Left kidney (tissue), 8 donors: ENCODE measurements at places on chromosomes 12 and 14. TPM values are rescaled to one million over a fixed set of nuclear protein-coding genes. Genes with fewer than 3 reads are reported as not detected.

The CDK2 gene
- polyA plus RNA-seq = 69.2 TPM

The IFT43 gene
- 48.2 TPM for polyA plus RNA-seq

The HCFC2 gene
- 22.3 TPM for polyA plus RNA-seq

The CNTN1 gene
- 35.7 TPM for polyA plus RNA-seq

The IRAK3 gene
- 4.7 TPM for polyA plus RNA-seq

GRCh38 chr12:120121766-120122293 lies 5.3 kb upstream of the RAB35 start:
- DNase-seq = no peak

DNA sequence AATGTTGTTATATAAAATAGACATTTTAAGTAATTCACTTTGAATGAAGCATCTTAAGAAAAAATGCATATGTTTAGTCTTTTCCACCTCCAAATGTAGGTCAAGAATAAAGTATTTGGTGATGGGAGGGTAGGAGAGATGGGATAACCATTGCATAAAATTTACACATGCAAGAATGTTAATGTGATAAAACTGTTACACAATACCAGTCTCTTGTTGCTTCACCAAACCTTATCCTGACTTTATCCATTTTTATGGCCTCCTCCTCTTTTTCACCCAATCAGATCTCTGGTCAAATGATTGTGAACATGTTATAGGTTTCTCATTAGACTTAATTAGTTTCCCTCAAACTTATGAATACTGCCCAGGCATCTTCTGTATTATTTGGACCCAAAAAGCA lies 994.5 kb upstream of the FLRT2 start:
- DNase-seq = no peak

GRCh38 chr14:100677554-100678468 lies 48.9 kb upstream of the DLK1 start:
- peak; percentile 79 for DNase-seq

DNA sequence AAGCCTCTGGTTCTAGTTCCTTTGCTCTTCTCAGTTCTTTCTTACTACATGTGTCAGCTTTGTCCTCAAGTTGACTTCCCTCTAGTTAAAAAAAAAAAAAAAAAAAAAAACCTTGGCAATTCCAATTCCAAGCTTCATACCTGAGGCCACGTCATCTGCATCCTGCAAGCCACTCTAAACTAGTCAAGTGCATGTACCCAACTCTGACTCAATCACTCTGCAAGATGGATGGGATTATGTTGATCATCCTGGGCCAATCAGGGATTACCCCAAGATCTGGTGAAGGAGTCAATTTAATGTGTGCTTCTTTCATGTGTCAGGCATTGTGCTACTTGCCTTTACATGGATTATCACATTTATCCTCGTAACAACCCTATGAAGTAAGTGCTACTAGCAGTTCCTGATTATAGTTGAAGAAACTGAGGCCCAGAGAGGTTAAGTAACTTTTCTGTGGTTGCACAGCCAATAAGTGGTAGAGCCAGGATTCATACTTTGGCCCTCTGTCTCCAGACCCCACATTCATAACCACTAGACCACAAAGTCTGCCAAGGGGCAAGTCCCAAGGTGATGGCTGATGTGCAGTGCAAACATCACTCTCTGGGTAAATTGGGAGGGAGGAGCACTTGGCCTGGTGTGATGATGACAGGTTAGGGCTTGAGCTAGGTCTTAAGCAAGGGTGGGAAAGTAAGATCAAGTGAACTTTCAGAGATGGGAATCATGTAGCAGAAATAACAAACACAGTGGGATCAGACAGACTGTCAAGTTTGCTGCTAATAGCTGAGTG lies 17.3 kb upstream of the CCND2 start:
- DNase-seq = no peak

GRCh38 chr14:72634691-72635616 lies 258.9 kb downstream of the DPF3 start:
- DNase-seq = no peak

- DNase-seq = no peak
Observed at GRCh38 chr12:57460468-57460784, 841 bp downstream of the GLI1 start.

- DNase-seq = no peak
Observed at GRCh38 chr14:34172173-34172451, 221.2 kb upstream of the EGLN3 start.

DNA sequence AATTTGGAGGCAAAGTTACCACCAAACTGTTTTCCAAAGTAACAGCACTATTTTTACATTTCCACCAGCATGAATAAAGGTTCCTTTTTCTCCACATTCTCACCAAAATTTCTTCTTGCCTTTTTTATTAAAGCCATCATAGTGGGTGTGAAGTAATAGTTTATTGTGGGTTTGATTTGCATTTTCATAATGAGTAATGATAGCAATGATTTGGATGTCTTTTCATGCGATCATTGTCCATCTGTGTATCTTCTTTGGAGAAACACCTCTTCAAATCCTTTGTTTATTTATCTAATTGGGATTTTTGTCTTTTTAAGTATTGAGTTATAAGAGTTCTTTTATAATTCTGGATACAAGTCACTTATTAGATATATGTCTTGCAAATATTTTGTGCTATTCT lies 172.7 kb downstream of the CNTN1 start:
- no peak for DNase-seq

- DNase-seq = no peak
Observed at GRCh38 chr12:94900496-94900895, 103.0 kb downstream of the NDUFA12 start.

- DNase-seq = no peak
Observed at GRCh38 chr12:115213538-115214016, 529.6 kb upstream of the TBX3 start.

DNA sequence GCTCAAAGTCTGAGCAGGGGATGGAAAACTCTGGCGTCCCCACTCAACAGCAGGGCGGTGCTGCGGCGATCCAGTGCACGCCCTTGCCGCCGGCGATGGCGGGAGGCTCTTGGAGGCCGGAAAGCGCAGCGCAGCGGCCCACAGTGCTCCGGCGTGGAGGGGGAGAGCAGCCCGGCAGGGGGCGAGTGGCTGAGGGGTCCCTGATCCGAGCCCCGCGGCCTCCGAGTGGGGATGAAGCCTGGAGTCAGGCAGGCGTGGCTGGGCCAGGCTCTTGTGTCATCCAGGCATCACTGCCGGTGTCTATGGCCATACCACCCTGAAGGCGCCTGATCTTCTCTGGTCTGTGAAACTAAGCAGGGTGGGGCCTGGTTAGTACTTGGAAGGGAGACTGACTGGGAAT lies 183.1 kb downstream of the ALG10 start:
- no peak for DNase-seq

DNA sequence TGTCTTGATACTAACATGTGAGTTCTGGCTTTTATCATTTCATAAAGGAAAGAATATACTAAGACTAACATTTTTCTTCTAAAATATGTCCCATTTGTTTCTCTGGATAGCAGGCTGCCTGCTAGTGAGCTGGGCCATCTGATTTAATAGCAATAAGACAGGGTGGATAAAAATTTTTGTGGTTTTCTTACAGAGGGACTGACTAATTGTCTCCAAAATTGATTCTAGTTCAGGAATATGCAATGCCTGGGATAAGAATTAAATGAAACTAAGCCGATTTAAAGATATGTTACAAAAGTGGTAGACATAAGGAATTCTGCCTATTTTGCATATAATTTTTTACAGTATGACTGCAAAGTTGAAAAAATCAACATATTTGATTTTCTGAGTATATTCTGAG lies 252.9 kb upstream of the NAV3 start:
- no peak for DNase-seq

- DNase-seq = no peak
Observed at GRCh38 chr14:76929927-76930326, 98.6 kb downstream of the IRF2BPL start.

DNA sequence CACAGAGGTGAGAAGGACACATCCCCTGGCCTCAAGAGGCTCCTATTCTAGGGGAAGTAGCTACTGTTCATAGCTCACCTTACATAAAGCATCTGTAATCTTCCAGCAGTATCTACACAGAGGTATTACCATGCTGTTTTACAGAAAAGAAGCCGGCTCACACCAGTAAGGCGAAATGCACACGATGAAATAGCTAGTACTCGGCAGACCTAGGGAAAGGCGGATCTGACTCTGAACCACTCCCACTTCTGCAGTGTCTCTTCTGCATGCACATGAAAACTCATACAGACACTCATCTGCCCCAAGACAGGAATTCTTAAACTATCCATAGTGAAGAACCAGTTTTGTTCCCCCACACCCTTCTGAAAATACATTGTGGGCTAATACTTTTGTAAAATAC lies 73.6 kb downstream of the IQSEC3 start:
- no peak for DNase-seq

DNA sequence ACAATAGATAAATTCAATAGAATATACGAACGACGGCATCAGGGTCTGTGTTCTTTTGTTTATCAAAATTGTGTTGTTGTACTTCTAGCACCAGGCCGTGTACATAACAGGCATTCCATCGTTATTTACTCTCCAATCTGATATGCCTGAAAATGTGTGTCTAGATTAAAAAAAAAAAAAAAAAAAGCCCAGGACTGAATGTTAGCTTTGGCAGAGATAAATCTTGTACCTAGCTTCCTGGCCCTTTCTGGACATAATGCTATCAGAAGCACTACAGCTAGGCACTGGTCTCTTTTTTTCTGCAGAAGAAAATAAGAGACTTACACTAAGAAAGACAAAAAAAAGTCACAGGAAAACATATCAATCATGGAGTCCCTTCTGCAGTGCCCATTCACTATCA lies 37.0 kb downstream of the CDKL1 start:
- no peak for DNase-seq

DNA sequence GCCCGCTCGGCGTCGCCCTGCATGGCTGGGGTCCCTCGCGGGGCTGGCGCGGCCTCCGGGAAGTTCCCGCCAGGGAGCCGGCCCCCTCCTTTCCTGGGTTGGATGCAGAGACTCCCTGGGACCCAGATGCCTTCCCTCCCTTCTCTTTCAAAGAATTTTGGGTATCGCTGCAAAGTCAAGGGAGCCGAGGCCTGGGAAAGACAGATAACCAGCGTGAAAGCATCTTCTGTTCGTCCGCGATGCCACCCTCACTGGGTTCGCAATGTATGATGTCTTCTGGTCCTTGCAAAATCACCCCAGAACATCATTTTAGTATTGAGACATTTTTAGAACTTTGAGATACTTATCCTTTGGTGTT lies 451 bp downstream of the IRAK3 start:
- no peak for DNase-seq

DNA sequence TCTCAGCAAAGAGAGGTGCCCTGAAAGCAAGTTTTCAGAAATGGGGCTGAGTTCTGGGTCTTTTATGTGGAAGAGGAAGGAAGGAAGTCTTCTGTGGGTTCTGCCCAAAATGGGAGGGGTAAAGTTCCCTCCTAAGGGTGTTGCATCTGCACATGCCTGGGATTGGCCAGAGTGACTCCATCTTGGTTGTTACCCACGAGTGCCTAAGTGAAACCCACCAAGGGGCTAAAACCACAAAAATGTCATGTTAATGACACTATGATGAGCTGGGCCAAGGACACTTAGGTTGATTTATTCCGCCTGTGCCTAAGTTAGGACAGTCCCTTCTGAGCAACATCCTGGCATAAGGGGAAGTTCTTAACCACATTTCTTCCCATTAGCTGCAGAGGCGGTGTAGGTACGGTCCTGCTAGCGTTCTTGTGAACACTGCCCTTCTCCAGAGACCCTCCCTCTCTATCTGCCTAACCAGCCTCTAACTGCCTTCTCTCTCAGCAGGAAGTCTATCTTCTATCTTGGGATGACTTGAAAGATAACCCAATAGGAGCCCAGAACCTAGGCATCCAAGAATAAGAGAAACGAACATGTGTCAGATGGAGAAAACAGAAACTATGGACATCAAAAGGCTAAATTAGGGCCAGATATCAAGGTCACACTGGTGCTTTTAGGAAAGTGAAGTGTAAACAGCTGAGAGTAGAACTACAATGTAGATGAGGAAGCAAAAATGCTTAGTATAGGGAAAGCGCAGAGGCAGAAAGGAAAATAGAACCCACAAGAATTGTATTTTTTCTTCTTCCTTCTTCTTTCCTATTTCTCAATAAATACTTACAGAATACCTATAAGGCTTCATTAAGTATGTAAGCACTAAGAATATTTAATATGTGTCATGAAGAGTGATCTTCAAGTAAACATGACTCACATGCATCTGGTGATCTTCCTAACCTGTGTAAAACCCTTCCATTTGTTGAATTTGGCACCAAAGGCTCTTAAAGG lies 104.2 kb upstream of the AMN1 start:
- DNase-seq = no peak
